ENCODE measurements at places on chromosomes 11 and 22.
A peak's percentile ranks its signal among the peaks of the same experiment; 100 is the strongest.

GRCh38 chr11:45665206-45665932 is at the start of gene CHST1:
TSS of gene CHST1 (minus strand) at chr11:45665622. CDS start at chr11:45650923, 14,699 bp downstream.
- DNase-seq = peak; percentile 43

DNA sequence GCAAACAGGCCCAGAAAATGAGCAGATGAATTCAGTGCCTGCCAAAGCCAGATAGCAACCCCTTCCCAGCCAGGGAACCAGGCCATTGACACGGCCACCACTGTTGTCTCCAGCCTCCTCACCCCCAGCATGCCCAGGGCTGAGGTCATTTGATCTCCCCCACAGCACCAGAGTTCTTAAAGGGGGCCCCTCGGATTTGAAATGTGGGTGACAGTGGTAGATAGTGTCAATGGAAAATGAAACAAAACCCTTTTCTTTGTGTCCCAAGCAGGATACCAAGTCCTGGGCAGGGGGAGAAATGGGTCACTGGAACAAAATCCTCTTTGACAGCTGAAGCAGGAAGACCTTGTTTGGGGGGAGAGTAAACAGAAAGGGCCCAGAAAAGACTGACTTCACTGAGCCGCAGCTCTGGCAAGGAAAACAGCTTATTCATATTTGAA is 14.3 kb upstream of the ACCSL start:
- no peak for DNase-seq

DNA sequence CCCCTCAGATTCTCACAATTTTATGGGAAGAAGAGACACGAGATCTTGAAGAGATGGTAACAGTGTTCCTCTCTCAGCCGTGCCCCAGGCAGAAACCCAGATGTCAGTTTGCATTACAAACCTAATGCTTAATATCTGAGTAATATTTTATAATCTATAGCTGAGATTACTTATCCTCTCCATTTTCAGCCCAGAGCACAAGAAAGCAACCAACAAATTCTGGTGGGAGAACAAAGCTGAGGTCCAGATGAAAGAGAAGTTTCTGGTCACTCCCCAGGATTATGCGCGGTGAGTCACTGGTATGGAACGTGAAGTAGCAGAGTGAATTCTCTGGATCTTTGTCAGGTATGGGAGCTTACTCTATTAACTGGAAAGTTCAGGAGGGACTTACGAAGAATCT is 884 bp downstream of the CENATAC start:
- DNase-seq = peak; percentile 83

DNA sequence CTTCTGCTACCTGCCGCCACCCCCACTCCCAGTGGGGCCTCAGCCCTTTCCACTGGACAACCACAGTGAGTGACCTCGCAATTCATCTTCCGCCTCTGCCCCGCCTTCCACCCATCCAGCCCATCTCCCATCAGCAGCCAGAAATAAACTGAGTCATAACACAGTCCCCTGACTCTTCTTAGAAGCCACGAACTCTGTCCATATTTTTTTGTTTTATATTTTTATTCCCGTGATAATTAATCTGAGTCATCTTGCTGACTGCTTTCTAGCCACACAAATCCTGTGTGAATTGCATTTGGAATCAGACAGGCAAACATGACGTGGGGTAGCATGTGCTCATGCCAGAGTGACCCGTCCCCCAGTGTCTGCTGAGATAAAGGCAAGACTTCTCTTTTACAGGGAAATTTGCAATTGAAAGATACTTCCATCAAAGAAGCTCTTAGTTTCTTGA is 7.0 kb downstream of the FADD start:
- peak; percentile 66 for DNase-seq

GRCh38 chr22:23404689-23405365 is 175.3 kb downstream of the IGLL1 start:
- DNase-seq = peak; percentile 65

DNA sequence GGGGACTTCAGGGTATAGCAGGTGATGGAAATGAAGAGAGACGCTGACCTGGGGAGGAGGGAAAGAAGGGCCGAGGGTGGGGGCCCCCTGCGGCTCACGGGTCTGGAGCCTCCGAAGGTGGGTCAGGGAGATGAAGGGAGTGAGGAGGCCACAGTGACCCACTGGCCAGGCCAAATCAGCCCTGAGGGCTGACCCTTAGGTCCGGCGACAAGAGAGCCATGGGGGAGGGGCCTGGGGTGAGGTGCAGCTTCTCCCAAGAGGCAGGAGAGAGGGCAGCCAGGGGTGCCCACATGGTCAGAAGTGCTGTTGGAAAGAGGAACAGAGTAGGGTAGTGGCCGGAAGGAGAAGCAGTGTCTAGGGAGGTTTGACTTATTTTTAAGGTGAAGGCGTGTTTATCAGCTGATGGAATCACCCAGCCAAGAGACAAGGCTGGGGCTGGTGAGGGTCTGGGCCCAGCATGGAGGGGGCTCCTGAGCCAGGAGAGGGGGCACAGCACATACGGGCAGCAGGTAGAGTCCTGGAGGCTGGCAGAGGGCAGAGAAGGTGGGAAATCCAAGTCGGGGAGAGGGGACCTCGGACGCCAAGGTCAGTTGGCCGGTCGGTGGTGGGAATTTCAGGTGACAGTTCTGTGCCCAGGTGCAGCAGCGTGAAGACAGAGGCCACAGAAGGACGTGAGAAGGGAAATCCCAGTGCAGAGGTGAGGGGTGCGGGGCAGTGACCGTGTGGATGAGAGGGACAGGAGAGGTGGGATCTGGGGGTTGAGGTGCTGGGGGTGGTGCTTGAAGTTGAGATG is 49.0 kb downstream of the LINC01488 start:
- DNase-seq = no peak
